ENCODE measurements at places on chromosomes 16 and 17. TPM values are rescaled to one million over a fixed set of nuclear protein-coding genes. Genes with fewer than 3 reads are reported as not detected.

The RAC3 gene
- total RNA-seq, result 110 TPM

DNA sequence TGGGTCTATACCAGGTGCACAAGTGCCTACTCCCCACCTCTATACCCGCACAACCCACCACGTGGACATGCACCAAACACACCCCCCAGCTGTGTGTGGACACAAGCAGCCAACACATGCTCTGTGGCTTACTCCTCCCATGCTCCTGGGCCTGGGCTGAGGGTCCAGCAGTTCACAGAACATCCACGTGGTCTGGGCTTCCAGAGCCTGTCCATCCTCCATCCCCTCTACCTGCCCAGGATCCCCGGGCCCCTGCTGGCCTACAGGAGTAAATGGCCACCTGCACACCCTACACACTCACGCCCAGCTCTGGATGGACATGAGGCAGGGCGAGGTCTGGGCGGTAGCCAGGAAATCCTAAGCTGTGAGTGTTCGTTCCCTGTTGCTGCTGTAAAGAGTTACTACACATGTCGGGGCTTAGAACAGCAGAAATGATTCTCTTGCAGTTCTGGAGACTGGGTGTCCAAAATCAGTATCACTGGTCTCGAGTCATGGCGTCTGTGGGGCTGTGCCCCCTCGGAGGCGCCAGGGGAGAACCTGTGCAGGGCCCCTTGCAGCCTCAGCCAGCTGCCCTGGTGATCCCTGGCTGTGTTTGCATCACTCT lies 15.0 kb upstream of the RAI1 start:
- DNase-seq, result no peak

DNA sequence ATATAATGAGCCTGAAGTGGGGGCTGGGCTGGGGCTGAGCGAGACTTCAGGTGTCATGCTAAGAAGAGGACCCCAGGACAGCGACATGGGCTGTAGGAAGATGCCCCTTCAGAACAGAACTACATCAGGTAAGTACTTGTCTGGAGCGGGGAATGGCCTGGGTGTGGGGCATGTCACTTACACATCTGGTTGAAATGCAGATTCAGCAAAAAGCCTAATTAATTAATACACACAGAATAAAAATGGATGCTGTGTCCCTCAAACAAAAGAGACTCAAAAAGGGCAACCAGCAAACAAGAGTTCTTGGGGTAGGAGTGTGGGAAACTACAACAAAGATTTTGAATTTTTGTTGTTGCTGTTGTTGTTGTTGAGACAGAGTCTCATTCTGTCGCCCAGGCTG lies 11.8 kb downstream of the CMTM2 start:
- no peak for DNase-seq

- no peak for DNase-seq
These were observed 25.1 kb upstream of the ENPP7 start for GRCh38 chr17:79705674-79706073.

GRCh38 chr17:14393723-14394122 lies 92.8 kb downstream of the HS3ST3B1 start:
- no peak for DNase-seq

GRCh38 chr16:74936902-74937560 lies 47.9 kb downstream of the WDR59 start:
- no peak for DNase-seq

The CLEC18B gene
- total RNA-seq, result 0.82 TPM

- no peak for DNase-seq
These were observed 5.0 kb upstream of the SERPINF2 start for GRCh38 chr17:1737531-1738291.

Measured in frontal cortex (tissue), 4 donors.